Upper lobe of right lung (tissue), 1 donor: ENCODE measurements at places on chromosomes 1 and 21. TPM values are rescaled to one million over a fixed set of nuclear protein-coding genes. Genes with fewer than 3 reads are reported as not detected.

Gene MYBPH
- not detected for total RNA-seq

- no peak for DNase-seq
Measured at GRCh38 chr1:178458203-178458602, 38.6 kb downstream of the CLEC20A start.

DNA sequence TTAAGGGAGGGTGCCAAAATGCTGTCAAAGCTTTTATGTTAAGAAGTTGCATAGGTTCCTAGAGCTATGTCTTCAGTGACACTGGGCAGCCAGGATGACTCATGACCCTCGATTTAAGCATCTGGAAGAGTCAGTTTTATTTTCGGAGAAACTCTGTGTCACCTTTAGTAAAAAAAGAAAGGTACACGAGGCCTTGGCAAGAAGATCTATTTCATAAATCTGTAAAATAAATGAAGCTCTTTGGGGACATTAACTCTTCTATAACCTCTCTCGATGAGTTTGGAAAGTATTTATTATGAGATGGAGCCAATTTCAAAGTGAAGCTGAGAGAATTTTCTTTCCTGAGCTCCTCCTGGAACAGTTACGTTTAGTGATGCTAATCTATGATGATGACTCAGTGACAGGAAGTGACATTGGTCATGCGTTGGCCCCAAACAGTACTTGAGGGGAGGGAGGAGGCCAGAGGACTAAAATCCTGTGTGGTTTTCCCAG, 156.5 kb downstream of the HLX start:
- DNase-seq: no peak

Gene CAMK1G
- total RNA-seq: 1.4 TPM

DNA sequence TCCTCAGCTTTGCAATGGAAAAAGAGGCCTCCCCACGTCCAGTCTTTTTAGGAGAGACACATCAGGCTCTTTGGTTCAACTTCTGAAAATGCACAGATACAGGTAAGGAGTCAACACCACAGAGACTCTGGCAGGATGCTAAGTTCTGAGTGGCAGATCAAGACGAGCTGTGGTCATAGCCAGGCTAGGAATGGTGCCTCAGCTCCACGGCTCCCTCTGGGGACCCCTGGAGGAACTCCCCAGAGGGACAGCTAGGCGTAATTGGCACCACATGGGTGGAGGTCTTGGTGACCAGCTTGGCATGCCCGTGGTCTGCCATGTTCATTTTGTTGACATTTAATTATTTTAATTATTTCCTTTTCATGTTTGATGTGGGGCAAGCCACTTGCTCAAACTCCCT, 206.1 kb downstream of the KAZN start:
- no peak for DNase-seq

DNA sequence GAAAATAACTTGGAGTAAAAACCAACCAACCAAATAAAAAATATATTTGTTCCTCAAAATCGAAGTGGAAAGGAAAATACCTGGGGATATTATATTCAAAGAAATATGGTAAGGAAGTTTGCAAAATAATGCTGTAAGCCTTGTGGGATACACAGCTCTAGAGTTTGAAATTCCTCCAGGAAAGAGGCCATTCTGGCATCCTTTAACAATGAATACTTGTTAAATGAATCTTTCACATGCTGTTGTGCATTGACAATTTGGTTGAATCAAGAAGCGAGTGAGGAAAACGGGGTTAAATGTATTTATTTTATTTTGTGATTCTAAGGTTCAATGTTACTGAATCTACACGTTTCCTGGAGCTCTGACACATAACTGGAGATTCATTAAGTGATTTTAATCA, 30.5 kb upstream of the NTNG1 start:
- no peak for DNase-seq

- no peak for DNase-seq
Measured at GRCh38 chr21:34143685-34144182, 70.4 kb downstream of the MRPS6 start.

Gene ZBTB48
- total RNA-seq: 31.5 TPM

Gene S100A3
- 1.3 TPM for total RNA-seq

DNA sequence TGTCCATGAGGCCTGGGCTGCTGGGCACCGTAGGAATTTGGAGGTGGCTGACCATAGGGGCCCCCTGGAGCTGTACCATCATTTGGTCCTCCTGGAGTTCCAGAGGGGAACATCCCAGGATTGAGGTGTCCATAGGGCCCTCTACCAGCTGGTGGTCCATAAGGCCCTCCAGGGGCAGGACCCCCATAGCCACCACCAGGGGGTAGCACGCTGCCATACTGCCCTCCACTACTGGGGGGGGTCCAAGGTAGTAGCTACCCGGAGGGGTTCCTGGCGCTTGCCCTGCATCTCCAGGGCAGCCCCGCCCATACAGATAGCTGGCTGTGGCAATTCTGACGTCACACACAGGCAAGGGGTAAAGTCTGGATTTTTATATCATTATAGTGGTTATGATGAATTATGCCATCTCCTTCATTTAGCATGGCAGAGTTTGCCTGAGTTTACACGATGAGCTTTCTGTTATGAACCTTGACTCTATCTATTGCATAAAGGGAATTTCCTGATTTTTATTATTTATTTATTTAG, 13.2 kb downstream of the MDM4 start:
- no peak for DNase-seq

- DNase-seq: no peak
Measured at GRCh38 chr1:246005067-246005466, 502.0 kb downstream of the SMYD3 start.

Gene CFHR2
- not detected for total RNA-seq

DNA sequence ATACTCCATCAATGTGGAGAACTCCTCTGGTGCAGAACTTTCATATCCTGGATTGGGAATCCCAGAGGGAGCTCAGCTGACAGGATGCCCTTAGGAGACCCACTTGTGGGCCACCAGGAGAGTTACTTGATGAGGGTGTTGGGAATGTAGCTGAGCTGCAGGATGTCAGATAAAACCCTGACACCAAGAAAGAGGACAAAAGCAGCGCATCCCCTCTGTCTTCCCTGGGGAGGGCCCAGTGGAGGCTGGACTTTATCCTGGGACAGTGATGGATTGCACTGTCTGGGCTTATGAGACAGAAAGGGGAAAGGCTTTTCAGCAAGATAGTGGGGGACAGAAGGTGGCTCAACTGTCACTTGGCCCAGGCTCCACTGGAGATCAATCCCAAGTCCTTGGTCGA, 88.1 kb upstream of the BCAR3 start:
- no peak for DNase-seq

GRCh38 chr1:241870746-241871430, 22.9 kb downstream of the EXO1 start:
- no peak for DNase-seq

GRCh38 chr1:216812966-216813365, 89.7 kb upstream of the ESRRG start:
- DNase-seq: no peak

DNA sequence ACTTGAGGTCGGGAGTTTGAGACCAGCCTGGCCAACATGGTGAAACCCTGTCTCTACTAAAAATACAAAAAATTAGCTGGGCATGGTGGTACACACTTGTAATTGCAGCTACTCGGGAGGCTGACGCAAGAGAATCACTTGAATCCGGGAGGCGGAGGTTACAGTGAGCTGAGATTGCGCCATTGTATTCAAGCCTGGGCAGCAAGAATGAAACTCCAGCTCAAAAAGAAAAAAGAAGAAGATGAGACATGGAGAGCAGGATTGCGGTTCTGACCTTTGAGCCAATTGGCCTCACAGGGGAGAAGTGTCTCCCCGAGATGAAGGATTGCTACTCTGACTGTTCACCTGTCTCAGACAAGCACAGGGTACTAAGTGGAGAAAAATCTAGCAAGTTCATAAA, 6.6 kb downstream of the SCCPDH start:
- no peak for DNase-seq

GRCh38 chr1:233114159-233114558, 163.7 kb downstream of the NTPCR start:
- DNase-seq: no peak

DNA sequence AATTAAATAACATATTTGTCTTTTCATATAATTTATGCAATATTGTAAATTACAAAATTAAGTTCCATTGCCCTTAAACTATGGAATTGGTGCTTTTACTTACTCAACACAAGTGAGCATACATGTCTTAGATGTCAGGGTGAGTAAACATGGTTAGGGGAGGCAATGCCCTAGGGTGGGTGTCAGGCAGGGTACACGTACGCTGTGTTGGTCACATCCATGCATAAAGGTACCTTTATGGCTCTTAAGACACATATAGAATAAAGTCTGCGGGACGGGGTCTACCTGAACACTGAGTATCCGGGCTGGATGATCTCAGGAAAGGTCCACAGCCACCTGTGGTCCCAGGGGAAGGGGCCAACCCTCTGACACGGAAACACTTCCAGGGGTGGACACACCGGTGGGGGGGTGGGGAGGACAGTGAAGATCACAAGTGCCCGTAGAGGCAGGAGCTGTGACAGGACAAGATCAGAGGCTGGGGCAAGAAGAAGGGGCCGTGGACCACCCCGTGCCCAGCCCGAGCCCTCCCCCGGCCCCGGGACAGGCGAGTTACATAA, 720 bp downstream of the LIN9 start:
- no peak for DNase-seq

Gene CRYBG2
- 6.9 TPM for total RNA-seq

- DNase-seq: no peak
Measured at GRCh38 chr1:147334292-147334691, 91.8 kb downstream of the CHD1L start.

DNA sequence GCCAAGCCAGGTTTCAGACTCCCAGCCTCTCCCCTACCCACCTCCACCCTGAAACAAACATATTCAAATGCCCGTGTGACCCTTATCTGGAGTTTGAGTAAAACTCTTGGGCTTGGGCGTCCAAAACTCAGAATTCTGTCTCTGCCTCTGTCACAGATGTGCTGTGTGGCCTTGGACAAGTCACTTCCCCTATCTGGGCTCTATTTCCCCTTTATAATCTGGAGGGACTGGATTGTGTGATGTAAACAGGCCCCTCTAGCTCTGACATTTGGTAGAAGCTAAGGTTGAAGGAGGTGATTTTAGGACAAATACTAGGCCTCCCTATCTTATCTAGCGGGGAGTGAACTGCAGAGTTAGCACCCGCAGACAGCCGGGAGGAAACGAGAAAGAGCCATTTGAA, 67.5 kb downstream of the IGSF21 start:
- no peak for DNase-seq

Gene ERICH3
- not detected for total RNA-seq
